ENCODE measurements at places on chromosomes 11 and 22.

DNA sequence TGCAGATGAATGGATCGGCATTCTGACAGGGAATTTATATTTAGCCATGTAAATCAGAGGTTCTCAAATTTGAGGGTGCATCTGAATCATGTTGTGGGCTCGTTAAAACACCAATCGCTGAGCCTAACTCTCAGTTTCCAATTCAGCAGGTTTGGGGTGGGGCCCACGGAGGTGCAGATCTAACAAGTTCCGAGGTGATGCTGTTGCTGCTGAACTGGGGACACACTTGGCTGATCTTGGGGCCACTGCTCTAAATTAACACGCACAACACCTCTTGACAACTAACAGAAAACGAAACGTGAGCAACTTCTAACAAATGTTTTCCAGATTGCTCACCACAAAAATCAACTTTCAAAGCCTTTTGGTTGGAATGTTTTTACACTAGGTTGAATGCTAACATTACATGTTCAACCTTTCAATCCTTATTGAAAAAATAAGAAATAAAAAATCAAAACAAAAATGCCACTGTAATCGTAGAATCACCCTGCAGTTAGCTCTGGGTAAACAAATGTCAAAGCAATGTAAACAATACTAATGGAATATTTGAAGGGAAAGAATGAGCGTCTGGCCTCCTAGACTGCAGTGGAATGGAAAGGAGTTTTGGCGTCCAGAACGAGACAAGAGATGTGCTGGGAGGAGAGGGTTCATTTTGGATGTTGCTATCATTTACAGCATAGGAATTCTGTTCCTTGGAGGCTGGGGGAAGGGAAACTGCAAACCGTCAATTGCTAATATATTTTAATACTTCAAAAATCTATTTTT is 68.3 kb upstream of the SLC6A5 start:
- no peak for DNase-seq

- no peak for DNase-seq
Observed at GRCh38 chr11:115605871-115606497, 101.8 kb upstream of the CADM1 start.

GRCh38 chr11:69705351-69705811 is 1.6 kb upstream of the FGF19 start:
- DNase-seq, result no peak

DNA sequence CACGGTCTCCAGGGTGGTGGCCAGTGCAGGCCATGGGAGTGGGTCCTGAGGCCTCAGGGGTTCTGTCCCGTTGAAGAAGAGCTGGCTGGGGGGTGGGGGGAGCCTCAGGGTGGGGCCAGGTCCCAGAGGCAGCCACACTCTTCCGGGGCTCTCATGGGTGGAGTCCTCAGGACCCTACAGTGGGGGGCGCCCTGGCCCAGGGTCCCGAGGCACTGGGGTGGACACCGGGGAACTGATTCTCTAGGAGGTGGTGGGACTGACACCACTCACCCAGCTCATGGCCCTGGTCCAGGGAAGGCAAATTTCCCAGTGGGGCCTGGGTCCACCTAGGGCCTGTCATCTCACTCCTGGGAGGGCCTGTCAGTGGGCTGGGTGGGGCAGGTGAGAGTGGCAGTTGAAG is 12.8 kb downstream of the GGT5 start:
- DNase-seq, result no peak

- DNase-seq, result peak; percentile 48
Observed at GRCh38 chr22:25745341-25746011, 3.5 kb downstream of the MYO18B start.

- DNase-seq, result no peak
Observed at GRCh38 chr11:10725907-10726253, 25.2 kb upstream of the CTR9 start.

- no peak for DNase-seq
Observed at GRCh38 chr11:96015906-96016565, 92.1 kb upstream of the MTMR2 start.

DNA sequence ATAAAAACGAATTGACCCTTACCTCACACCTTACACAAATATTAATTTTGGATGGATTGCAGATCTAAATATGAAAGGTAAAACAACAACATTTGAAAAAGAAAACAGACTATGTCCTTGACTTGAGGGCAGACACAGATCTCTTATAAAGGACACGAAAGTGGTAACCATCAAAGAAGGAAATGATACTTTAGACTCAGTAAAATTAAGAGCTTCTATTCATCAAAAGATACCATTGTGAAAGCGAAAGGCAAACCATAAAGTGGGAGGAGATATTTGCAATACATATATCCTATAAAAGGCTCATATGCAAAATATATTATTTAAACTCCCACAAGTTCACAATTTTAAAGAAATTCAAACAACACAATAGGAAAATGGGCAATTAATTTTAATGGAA is 5.0 kb downstream of the HEPACAM start:
- no peak for DNase-seq

- no peak for DNase-seq
Observed at GRCh38 chr11:120525261-120526171, 14.0 kb downstream of the GRIK4 start.

DNA sequence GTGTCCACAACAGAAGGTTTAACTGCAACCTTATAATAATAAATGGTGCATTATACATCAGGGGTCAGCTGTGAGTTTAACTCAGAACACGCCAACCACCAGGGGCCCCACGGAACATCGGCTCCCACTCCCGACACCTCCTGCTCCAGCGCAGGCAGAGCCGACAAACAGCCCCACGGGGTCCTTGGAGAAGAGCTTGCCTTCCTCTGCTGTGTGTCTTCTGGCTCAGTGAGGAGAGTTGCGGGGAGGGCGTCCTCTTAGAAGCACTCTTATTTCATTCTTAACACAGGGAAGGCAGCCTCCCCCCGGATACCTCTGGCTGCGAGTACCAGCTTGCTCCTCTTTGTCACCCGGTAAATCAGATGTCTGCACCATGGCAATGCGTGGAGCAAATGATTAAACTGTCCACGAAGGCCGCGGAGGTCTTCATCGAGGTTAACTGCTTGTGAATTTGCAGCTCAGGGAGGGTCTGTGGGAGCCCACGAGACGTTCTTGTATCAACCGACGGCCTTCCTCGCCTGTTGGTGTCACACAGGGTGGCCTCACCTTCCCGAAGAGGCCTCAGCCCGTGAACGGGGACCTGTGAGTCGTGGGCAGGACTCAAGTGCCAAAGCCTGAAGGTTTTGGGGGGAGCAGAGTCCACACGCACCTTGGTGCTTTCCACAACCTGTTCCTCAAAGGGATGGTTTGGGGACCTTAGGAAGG is 464.0 kb downstream of the BRD1 start:
- DNase-seq, result no peak

DNA sequence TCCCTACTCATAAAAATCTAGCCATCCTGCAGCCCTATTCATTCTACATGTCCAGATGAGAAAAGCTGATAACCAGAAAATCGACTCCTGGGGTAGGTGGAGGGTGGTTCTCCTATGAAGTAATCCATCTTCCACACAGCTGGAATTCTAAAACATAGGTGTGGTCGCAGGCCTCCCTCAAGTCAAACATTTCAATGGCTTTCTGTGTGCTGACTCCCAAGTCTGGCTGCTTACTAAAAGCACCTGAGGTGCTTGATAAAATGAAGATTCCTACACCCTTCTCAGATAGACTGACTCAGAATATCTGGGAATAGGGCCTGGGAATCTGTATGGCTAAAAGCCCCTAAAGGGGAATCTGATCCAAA is 26.1 kb downstream of the IRAG1 start:
- peak; percentile 75 for DNase-seq

DNA sequence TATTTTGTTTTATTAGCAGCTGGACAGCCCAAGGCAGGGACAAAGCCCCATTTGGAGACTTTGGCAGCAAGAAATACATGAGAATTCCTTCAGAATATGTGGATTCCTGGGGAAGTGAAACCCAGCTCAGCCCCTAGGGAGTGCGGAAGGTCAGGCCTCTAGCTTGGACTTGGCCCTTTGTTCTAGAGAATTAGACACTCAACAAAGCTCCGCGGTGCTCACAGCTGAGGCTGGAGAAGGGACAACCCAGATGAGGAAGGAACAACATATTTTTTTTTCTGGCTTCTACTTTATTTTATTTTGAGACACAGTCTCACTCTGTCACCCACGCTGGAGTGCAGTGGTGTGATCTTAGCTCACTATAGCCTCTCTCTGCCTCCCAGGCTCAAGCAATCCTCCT is 44.7 kb upstream of the SEPTIN5 start:
- DNase-seq, result no peak

- DNase-seq, result no peak
Observed at GRCh38 chr22:39947220-39948216, 12.7 kb upstream of the TMA7B start.

- no peak for DNase-seq
Observed at GRCh38 chr11:111044751-111045406, 200.6 kb upstream of the POU2AF2 start.

- DNase-seq, result no peak
Observed at GRCh38 chr22:50540381-50540780, 5.3 kb upstream of the KLHDC7B start.

Data from choroid plexus epithelial cell (primary cell).